Stimulated activated CD8-positive, alpha-beta memory T cell treated with anti-CD3 and anti-CD28 coated beads, Interleukin-2, amount 100 ng/mL, for 1 hour (primary cell): ENCODE measurements at places on chromosomes 4 and X.

DNA sequence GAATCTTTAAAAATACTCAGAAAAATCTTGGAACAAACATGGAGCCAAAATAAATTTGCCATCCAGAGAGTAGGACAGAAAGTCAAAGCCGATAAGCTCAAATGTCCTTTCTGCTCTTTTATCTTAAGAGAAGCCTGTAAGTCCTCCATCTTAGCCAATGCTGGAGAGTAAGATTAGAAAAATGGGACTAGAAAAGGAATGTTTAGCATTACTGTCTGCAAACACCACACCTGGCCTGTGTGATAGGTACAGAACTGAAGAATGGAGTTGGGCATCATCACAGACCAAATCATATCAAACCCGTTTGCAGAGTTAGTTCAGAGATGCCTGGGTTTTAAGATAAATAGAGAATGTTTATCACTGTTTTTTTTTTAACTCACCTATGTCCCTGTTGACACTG lies 10.5 kb upstream of the SLC39A8 start:
- no peak for DNase-seq

DNA sequence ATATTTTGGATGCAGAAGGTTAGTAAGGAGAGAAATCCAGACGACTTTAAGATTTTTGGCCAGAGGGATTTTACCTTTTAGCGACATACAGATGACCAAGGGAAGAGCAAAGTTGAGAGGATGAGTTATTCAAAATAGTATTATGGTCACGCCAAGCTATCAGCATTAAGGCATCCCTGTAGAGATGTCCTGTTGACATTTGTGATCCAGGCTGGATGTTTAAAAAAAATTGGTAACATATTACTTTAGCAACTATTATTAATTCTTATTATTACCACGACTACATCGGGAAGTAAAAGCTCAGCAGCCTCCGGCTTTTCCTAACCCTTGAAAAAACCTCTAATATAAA lies 562 bp upstream of the OSTC start:
- no peak for DNase-seq

DNA sequence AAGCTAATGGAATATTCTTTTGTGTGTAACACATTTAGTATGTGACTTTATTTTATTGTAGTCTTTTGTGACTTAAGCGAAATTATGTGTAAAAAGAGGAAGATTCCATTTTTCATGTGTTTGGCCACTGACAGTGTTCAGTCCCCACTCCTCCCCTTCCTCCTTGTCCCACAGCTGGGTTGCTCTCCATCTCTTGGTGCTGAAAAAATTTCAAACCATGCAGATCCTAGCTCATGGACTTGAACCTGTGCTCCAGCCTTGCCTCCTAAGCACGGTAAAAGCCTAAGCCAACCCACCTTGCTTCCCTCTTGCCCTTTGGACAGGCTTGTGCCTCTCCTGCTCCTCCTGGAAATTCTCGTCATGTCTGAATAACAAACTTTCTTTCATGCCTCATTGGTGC lies 2008.5 kb upstream of the TENM3 start:
- DNase-seq: no peak

DNA sequence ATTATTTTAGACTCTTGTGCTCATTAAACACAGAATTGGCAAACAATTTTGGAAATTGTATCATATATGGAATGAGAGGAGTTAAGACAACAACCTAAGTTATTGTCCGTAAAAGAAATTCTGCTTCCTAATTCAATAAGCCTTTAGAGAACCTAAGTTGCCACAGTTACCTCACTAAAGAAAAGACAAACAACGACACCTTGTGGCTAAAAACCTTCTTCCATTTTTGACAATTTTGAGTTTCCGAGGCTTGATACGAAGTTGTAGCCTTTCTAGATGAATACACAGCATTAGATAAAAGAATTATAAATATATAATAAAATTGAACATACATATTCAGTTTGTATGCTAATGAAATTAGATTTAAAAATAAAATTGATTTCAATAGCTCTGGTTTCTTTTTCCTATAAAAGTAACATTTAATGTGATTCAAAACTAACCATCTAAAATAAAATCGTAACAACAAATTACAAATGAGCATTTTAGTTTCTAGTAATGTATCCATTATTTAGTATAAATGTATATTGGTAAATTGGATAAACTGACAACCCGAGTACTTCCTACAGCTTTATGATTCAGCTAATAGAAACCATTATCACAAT lies 275.1 kb downstream of the GPM6A start:
- no peak for DNase-seq

- no peak for DNase-seq
These were observed 99.0 kb downstream of the ARSJ start for GRCh38 chr4:113880240-113881028.

- no peak for DNase-seq
These were observed 105.0 kb downstream of the PCDH7 start for GRCh38 chr4:30825008-30825770.

GRCh38 chr4:152735396-152735859 lies 44.1 kb downstream of the TIGD4 start:
- no peak for DNase-seq

- no peak for DNase-seq
These were observed 64.9 kb upstream of the SCOC start for GRCh38 chr4:140308366-140309123.
